ENCODE measurements at places on chromosomes 1 and 21. TPM values are rescaled to one million over a fixed set of nuclear protein-coding genes. Genes with fewer than 3 reads are reported as not detected.
A peak's percentile ranks its signal among the peaks of the same experiment; 100 is the strongest.

DNA sequence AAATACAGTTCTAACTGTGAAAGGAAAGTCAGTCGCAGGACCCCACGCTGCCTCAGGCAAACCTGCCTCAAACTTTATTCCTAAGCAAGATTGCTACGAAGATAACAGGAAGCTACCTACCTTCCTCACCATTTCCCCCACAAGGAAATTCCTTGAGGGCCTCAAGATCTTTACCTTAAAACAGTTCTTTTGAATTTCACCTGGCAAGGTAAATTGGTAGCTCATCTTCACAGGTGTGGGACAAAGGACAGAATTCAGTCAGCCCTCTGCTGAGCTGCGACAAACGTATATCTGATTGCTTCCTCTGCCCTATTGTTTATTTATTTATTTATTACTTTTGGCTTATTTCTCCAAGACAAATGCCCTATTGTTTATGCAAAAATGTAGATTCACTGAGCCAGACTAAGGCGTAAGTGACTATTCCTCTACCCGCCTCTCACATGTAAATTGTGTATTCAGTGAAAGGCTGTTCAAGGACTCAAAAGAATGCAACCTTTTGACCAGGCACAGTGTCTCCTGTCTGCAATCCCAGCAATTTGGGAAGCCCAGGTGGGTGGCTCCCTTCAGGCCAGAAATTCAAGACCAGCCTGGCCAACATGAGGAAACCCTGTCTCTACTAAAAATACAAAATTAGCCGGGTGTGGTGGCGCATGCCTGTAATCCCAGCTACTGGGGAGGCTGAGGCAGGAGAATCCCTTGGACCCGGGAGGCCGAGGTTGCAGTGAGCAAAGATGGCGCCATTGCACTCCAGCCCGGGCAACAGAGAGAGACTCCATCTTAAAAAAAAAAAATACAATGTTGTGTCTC lies 17.3 kb upstream of the PKNOX1 start:
- no peak for DNase-seq

GRCh38 chr1:95278173-95279006 lies 44.4 kb downstream of the RWDD3 start:
- DNase-seq, result no peak

GRCh38 chr1:229461032-229461668 lies 27.3 kb upstream of the ACTA1 start:
- DNase-seq, result peak; percentile 45

GRCh38 chr1:184254849-184255248 lies 132.0 kb upstream of the C1orf21 start:
- DNase-seq, result no peak

The PAX7 gene
- 5.1 TPM for total RNA-seq

DNA sequence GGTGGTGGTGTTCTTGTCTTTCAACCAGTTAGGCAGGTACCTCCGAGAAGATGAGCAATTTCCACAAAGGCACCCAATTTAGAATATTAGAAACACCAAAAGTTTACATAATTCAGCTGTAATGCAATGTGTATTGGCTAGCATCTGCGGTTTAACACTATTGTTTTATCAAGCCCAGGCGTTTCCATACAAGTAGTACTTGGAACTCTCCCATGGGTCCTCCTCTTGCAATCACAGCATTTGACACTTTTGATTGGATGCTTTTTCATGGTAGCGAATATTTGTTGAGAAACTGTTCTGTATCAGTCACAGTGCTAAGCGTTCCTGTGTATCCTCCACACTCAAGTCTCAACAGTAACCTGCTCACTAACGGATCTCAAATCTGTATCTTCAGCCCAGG lies 20.1 kb upstream of the MAP1LC3C start:
- DNase-seq, result no peak

The LEMD1 gene
- total RNA-seq, result not detected

- DNase-seq, result no peak
Observed at GRCh38 chr1:31036749-31037500, 28.6 kb downstream of the PUM1 start.

GRCh38 chr1:15371610-15372545 lies 37.8 kb upstream of the EFHD2 start:
- no peak for DNase-seq

The MR1 gene
- total RNA-seq, result 3.1 TPM

DNA sequence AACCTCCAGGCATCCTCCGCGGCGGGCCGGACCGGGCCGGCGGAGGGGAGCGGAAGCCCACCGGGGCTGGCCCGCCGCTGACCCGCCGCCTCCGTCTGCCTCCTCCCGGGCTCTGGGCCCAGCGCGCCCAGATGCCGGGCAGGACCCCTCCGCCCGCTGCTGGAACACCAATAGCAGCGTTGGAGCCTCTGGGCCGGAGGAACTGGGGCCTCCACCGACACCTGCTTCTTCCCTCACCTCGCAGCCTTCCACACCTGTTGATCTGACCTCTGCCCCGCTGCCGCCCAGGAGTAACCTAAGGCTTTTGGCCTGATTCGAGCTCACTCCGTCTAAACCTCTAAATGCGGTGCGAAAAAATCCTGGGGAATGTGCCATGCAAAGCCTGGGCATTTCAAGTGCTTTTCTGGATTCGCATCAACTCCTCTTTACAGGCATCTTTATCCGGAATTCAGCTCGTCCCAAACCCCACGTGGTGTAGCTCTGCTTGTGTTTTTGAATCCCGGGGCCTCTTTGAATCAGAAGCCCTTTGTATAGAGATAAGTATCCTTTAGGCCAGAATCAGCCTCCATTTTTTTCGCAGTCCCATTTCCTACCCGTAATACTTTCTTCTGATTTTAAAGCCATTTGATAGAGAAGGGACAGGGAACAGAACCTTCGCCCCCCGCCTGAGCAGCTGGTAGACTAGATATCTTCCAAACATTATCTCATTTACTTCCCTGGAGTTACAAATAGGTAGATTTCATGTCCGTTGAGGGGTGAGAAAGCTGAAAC lies 680 bp upstream of the CNN3 start:
- no peak for DNase-seq

The TMEM51 gene
- total RNA-seq, result 2.7 TPM

DNA sequence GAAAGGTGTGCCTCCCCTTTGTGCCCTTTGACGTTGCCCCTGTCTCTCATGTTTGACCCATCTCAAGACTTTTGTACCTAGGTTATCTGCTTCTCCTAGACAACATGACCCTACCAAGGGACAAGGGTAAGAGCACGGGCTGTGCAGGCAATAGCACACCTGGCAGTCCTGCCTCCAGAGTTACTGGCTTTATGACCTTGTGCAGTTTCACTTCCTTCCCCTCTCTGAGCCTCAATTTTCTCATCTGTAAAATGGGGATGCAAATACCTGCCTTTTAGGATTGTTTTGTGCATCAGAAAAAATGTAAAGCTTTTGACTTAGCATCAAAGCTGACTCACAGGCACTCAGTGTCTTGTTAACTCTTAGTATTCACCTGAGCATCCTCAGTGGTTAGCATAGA lies 36.4 kb downstream of the ELK4 start:
- no peak for DNase-seq

GRCh38 chr1:231421546-231421970 lies 529 bp downstream of the EGLN1 start:
- peak; percentile 27 for DNase-seq

The EPHX1 gene
- 65.7 TPM for total RNA-seq

The ANKRD34A gene
- 3.3 TPM for total RNA-seq

DNA sequence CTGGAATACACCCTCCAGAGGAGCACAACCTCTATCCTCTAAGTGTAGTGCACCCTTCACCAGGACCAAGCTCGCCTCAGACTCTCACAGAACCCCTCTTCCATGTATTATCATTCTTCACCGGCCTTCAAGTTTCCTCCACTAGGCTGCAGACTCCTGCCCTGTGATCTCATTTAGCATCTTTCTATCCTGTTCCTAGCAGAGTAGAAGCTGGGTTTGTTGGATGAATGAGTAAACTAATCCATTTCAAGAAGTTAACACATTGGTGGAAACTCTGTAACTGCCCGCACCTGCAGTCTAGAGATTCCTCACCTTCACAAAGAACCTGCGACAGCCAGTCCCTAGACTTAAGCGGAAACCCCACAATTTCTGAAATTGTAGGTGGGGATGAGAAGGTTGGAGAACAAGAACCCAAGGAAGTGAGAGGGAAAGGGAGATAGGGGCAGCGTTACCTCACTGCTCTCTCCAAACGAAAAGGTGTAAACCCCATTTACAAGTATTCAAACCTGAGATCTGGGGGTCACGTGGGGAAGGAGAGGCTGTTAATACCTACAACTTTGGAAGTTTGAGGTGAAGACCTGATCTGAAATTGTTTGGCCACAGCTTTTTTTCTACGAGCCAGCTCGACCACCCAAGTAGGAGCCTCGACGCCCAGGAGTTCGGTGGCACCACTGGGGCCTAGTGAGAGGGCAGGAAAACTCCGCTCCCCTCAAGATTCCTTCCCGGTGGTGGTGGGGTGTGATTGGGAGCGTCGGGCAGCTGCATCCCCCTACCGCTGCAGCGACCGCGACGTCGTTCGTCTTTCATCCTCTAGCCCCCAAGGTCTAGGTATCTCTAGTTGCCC lies 1.2 kb downstream of the PTPN14 start:
- DNase-seq, result no peak

- no peak for DNase-seq
Observed at GRCh38 chr1:61050541-61051442, 31.6 kb upstream of the NFIA start.

The ATP6V1G3 gene
- not detected for total RNA-seq

GRCh38 chr1:232629250-232630046 lies 485 bp downstream of the SIPA1L2 start:
- peak; percentile 17 for DNase-seq

The TXNIP gene
- total RNA-seq, result 1,815 TPM

The KIAA1614 gene
- total RNA-seq, result 1.3 TPM

DNA sequence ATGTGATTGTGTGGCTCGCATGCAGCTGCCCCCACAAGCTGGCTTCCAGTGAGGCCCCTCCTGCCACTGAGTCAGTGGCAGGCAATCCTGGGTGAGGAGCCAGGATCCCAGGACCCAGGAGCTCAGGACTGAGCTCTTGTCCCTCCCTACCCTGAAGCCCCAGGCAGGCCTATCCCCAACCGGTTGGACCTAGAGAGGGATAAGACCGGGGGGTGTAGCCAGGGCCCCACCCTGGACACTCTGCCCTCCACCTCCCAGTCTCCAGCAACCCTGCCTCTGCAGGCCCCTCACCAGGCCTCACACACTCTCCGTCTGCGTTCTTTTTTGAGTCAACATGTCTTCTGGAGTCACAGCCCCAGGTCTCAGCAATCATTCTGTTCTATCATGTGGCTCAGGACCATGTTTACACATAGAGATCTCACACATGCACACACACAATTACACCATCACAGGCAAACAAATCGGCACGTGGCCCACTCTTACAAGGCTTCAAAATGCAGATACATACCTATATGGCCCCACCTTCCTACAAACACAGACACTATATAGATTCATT lies 2.6 kb downstream of the VSIG8 start:
- DNase-seq, result no peak

GRCh38 chr1:162029157-162029556 lies 5.5 kb upstream of the OLFML2B start:
- no peak for DNase-seq

The AKR7A3 gene
- 0.42 TPM for total RNA-seq

GRCh38 chr1:24277420-24278169 lies 41.6 kb upstream of the GRHL3 start:
- no peak for DNase-seq

DNA sequence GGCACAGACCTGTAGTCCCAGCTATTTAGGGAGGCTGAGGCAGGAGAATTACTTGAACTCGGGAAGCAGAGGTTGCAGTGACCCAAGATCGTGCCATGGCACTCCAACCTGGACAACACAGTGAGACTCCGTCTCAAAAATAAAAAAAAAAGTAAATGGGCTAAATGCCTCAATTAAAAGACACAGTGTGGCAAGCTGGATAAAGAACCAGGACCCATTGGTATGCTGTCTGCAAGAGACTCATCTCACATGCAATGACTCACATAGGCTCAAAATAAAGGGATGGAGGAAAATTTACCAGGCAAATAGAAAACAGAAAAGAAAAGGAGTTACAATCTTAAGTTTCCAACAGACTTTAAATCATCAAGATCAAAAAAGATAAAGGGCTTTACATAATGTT lies 40.3 kb downstream of the ACBD6 start:
- DNase-seq, result no peak

Data from gastrocnemius medialis (tissue), 4 donors.